Epithelial cell of proximal tubule (primary cell): ENCODE measurements at places on chromosomes 13 and 19. TPM values are rescaled to one million over a fixed set of nuclear protein-coding genes. Genes with fewer than 3 reads are reported as not detected.

The WDR18 gene
- 71.0 and 94.4 TPM in 2 replicates for total RNA-seq

GRCh38 chr19:805166-805551 lies 7.9 kb downstream of the PTBP1 start:
- no peak for DNase-seq

DNA sequence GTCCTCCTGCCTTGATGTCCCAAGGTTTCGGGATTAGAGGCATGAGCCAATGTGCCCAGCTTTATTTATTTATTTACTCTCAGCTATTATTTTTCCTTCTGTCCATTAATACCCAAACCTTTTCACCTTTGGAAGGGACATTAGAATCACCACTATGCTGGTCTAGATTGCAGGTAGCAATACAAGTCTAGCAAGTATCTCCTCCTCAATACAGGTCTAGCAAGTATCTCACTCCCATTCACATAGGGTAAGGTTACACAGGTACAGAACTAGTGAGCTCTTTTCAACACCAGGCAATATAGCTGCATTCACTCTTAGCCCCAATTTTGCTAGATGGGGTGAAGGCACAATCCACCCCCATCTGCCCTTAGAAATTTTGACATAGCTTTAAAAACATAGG lies 17.4 kb upstream of the SPRYD7 start:
- no peak for DNase-seq

GRCh38 chr13:101942535-101943157 lies 459.2 kb downstream of the FGF14 start:
- no peak for DNase-seq

DNA sequence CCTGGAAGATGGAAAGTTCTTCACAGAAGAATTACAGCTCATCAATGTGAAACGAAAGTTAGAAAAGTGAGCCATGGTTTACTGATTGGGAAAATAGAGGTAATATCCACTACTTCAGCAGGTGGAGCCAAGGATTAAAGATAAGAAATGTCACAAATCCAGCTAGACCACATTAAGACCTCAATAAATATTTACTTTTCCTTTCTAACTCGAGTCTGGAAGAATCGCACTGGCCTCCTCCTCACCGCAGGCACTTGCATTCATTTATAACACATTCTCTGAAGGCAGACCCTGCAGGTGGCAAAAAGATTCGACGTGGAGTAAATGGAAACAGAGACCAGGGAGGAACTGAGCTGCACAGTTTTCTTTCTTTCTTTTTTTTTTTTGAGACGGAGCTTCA lies 7.4 kb downstream of the SLC35E1 start:
- no peak for DNase-seq

GRCh38 chr19:55156202-55157063 lies 1.1 kb downstream of the TNNI3 start:
- no peak for DNase-seq

The ZIC2 gene
- under 0.01 TPM in 1 of 2 replicates, not detected in the other for total RNA-seq

DNA sequence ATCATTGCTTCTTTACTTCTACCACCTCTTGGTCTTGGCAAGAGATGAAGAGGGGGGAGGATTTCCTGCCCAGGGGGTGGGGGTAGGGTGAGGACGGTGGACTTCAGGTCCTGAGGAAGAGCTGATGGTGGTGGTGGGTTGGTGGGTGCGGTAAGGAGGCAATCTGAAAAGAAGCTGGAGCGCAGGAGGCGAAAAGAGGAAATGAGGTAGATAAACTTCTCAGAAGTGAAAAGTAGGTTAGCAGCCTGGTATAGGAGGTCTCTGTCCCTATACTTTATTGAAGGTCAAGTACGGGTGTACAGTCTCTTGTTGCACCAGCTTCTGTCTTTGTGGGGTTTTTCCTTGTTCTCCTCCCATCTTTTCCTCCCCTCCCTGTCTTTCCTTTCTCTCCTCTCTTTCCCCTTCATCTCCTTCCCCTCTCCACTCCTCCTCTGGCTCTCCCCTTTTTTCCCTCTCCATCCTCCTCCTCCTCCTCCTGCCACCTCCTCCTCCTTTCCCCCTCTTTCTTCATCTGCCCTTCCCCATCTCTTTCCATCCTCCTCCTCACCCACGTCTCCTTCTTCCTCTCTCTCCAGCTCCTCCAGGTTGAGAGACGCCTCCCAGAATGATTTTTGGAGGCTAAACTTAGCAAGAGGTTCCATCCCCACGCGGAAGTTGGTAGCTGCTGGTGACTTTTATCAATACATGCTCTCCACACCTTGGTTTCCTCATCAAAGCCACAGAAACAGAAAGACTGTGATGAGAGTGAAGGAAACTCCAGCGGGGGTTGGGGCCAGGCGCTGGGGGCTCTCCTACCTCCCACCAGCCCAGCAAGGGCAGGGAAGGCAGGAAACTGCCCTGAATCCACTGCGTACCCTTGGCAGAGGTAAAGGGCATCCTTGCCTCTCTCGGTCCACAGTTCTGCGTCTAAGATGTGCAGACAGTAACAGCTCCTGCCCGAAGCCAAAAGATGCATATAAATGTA lies 15.3 kb downstream of the TNFSF14 start:
- no peak for DNase-seq
